ENCODE measurements at places on chromosomes 7 and 10.
A peak's percentile ranks its signal among the peaks of the same experiment; 100 is the strongest.

- DNase-seq, result no peak
These were observed 27.1 kb upstream of the CC2D2B start for GRCh38 chr10:95880704-95881103.

- DNase-seq, result no peak
These were observed 20.3 kb downstream of the SBDS start for GRCh38 chr7:66974986-66975590.

DNA sequence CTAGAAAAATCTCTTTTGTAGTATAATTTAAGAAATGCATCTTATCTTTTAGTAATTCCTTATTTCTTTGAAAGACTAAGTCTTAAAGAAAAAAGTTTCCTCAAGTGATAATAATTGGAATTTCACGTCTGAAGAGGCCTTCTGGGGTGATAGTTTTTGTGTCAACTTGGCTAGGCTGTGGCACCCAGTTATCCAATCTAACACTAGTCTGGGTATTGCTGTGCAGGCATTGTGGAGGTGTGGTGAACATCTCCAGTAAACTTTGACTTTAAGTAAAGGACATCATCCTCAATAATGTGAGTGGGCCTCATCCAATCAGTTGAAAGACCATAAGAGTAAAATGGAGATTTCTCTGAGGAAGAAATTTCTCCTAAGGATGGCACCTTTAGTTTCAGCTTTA is 2.3 kb upstream of the TUBAL3 start:
- no peak for DNase-seq

DNA sequence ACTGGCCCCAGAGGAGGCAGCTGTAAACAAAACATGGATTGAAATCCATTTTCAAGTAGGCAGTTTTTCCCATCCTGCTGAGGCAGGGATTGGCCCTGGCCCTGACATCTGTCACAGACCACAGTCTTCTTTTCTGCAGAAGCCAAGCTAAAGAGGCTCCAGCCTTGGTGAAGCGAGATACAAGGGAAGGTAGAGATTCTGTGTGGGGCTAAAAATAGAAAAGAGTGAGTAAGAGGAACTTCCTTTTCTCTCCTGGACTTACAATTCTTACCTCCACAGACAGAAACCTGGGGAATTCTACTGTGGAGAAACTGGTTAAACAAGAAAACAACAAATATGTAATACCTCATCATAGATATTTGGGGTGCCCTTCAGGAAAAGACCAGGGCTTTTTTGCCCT is 624.8 kb upstream of the FZD8 start:
- no peak for DNase-seq

DNA sequence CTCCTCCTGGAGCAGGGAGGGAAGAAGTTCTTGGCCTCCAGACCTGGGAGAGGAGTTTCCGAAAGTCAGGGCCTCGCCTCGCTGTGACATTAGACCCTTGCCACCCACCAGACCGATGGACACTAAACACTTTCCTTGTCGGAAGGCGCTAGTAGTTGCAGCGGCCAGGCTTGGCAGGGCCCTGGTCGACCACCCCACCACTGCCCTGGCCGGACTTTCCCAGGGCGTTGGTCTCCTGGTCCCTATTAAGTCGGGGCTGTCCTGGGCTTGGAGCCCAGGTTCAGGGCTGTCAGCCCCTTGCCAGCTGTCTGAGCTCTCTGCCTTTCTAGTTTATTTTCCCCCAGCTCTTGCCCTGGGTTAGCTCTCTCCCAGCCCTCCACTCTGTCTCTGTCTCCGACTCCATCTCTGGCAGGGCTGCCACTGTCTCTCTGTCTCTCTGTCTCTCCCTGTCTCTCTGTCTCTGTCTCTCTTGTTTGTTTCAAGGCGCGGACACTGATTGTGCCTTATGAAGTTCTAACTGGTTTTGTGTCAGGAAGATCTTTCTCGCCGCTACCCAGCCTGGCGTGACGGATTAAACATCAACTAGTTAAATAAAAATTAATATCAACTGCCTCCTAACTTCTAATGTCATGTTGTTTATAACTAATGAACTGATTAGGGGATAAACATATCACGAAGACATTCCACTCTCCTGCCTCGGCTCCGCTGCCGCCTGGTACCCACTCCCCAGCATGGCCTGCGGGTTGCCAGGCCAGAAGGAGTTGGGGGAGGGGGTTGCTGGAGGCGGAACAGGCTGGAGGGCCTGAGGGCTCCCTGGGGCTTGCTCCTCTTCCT is 13.8 kb upstream of the PAX2 start:
- no peak for DNase-seq

GRCh38 chr10:29600821-29601220 is 34.0 kb downstream of the SVIL start:
- DNase-seq, result no peak

GRCh38 chr10:112360308-112361270 is 13.3 kb upstream of the ACSL5 start:
- DNase-seq, result peak; percentile 81

GRCh38 chr10:15585303-15585715 is 134.4 kb downstream of the ITGA8 start:
- peak; percentile 74 for DNase-seq

DNA sequence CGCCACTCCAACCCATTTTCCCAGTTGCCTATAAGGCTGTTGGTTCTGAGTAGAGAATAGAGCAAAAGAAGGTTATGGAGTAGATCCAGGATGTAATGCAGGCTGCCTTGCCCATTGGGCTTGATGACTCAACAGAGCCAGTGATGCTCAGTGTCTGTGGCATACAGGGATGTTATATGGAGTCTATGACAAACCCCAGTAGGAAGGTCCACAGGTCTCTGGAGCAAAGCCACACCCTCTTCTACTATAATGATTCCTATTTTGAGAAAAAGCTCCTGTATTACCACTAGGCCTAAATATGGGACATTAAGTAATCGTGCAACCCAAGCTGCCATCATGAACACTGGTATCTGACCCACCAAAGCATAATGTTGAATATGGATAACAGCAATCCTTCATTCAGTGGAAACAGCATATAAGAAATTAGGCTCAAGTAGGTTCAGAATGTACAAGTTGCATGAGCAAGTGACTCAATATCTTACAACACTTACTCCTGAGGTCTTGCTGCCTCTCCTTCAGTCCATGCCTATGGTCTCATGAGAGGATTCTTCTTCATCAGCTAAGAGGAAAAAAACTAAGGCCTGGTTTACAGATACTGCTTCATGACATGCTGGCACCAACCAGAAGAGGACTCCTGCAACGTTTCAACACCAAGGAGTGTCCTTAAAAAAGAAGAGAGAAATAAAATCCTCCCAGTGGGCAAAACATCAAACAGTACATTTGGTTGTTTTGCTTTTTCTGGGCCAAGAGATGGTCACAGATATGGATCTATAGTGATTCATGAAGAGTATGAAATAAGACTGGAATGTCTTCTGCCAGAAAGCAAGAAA is 14.8 kb upstream of the FHIP2A start:
- DNase-seq, result peak; percentile 62

- peak; percentile 86 for DNase-seq
These were observed 34.2 kb downstream of the PUS7 start for GRCh38 chr7:105487579-105488571.

GRCh38 chr10:58305821-58306220 is 29.0 kb upstream of the UBE2D1 start:
- DNase-seq, result no peak

DNA sequence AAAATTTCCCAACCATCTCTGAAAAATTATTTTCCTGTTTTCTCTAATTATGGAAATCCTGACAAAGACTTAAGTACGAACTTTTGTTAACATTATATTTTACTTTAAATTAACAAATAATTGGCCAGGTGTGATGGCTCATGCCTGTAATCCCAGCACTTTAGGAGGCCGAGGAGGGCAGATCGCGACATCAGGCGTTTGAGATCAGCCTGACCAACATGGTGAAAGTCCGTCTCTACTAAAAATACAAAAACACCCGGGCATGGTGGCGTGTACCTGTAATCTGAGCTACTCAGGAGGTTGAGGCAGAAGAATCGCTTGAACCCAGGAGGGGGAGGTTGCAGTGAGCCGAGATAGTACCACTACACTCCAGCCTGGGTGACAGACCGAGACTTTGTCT is 32.2 kb downstream of the DGKB start:
- no peak for DNase-seq

- DNase-seq, result no peak
These were observed 103.8 kb upstream of the SLC26A5 start for GRCh38 chr7:103549786-103550185.

DNA sequence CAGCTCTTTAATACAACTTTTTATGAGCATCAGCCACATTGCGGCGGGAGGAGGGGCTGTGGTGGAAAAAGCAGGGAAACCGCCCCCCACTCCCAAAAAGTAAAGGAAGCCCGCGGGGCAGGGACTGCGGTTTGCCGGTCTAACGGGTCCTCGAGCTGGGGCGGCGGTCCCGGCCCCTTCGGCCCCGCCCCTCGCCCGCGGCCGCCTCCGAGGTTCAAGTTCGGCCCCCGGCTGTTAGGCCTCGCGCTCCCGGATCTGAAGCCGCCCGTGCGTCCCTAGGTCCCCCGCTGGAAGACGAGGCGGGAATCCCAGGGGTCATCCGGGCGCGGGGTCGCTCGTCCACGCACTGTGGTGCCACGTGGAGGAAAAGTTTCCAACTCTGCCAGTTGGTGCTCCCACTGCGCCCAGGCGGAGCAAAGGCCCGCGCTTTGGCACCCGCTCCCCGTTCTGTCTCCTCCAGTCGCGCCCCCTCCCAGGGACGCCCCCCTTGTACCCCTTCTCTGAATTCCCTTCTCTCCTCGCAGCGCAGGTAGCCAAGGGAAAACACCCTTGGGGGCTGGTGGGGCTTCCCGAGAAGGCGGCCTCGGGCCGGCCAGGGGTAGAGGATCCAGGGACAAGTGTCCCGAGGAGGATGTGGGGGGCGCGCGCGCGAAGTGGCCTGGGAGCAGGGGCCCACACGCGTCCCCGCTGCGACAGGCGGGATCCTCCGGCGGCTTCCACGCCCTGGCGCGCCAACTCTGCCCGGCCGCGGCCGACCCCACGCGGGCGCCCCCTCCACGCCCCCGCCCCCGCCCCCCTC is 798 bp upstream of the AUTS2 start:
- peak; percentile 42 for DNase-seq

- no peak for DNase-seq
These were observed 177.8 kb downstream of the CSTF2T start for GRCh38 chr10:51521605-51522004.

GRCh38 chr7:38308140-38308539 is 34.7 kb upstream of the TARP start:
- DNase-seq, result no peak

- peak; percentile 20 for DNase-seq
These were observed 175.3 kb upstream of the RHEB start for GRCh38 chr7:151694828-151695580.

DNA sequence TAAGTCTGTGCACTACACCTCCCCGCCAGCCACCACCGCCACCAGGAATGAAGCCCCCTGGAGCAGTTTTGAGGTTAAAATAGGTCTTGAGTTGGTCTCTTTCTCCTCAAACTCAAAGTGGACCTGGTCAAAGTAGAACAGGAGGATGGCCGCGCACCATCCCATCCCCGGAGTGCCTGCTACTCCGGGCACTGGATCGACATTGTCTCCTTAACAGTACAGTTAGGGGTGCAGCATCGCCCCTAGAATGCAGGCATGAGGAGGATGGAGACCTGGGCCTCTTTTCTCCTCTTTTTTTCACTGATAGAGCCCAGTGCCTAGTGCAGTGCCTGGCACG is 145.5 kb downstream of the SLIT1 start:
- no peak for DNase-seq

DNA sequence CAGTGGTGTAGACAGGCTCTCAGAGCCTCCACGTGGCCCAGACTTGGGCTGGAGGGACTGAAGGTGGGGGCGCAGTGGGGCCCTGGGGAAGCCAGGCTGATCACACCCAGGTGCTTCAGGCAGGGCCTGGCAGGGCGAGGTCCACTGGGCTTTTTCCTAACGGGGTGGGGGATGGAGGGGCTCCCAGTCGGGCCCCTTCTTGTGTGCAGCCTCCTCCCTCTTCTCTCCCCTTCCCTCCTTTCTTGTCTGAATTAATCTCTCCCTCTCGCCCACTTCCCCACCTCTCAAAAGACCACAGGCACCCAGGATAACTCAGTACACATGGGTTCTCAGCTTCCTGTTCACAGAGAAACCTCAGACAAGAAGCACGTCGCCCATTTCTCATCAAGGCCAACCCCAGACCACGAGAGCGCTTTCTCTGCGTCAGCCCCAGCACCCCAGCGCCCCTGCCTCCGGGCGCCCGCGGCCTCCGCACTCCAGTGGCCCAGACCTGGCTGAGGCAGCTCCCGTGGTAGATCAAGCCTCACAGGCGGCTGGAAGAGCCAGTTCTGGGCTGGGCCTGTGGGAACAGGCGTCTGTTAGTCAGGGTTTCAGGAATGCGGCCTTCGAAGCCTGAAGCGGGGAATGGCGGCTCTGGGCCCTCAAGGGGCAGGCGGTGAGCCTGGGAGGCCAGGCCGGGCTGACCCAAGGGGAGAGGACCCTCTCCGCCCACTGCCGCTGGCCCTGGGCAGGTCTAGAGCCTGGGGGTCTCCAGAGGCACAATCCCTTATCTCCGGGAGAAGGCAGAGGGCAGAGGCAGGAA is 50.6 kb downstream of the PWWP2B start:
- no peak for DNase-seq

Data from GM23248 (cell line).